ENCODE measurements at places on chromosomes 7 and 10. TPM values are rescaled to one million over a fixed set of nuclear protein-coding genes. Genes with fewer than 3 reads are reported as not detected.

The LIPF gene
- total RNA-seq: not detected

The ZNF467 gene
- total RNA-seq: 3.2 TPM

The MEOX2 gene
- total RNA-seq: not detected

The FAM25G gene
- not detected for total RNA-seq

The ACTL6B gene
- total RNA-seq: not detected

The HGF gene
- not detected for total RNA-seq

The LEP gene
- total RNA-seq: not detected

The HOXA9 gene
- 6.9 TPM for total RNA-seq

The ITGB8 gene
- total RNA-seq: 25.0 TPM

The NPFFR1 gene
- total RNA-seq: not detected

The CREB5 gene
- total RNA-seq: 40.5 TPM

The ZNF680 gene
- 6.0 TPM for total RNA-seq

The LHFPL3 gene
- not detected for total RNA-seq

The PLAC9 gene
- 1.0 TPM for total RNA-seq

The TAS2R60 gene
- not detected for total RNA-seq

The LRRD1 gene
- total RNA-seq: not detected

The GSAP gene
- 19.0 TPM for total RNA-seq

The CUL2 gene
- total RNA-seq: 30.7 TPM

The STEAP1B gene
- total RNA-seq: not detected

The NEUROG3 gene
- not detected for total RNA-seq

The OPALIN gene
- not detected for total RNA-seq

The CFAP70 gene
- 2.9 TPM for total RNA-seq

The TMEM236 gene
- total RNA-seq: 0.37 TPM

The HTRA1 gene
- 157 TPM for total RNA-seq

The SGCE gene
- total RNA-seq: 39.4 TPM

The FEZF1 gene
- not detected for total RNA-seq

The CYP2C8 gene
- not detected for total RNA-seq

The OR2A7 gene
- total RNA-seq: 10.0 TPM

The ZNF425 gene
- 3.3 TPM for total RNA-seq

The OR2A1 gene
- not detected for total RNA-seq

The RET gene
- not detected for total RNA-seq

The RBAK gene
- 14.6 TPM for total RNA-seq

The CLDN3 gene
- not detected for total RNA-seq

The UBE2D4 gene
- total RNA-seq: 11.6 TPM
